Activated CD4-positive, alpha-beta T cell treated with anti-CD3 and anti-CD28 coated beads, Interleukin-2, Interleukin-6, amounts not matched to agents 100 ng/mL and 50 ng/mL, durations not matched to agents 16 hours and 8 hours (primary cell): ENCODE measurements at places on chromosomes 7 and 10.
A peak's percentile ranks its signal among the peaks of the same experiment; 100 is the strongest.

GRCh38 chr7:93226310-93226709 is at the start of gene HEPACAM2:
Gene HEPACAM2, minus strand, starts transcription at chr7:93226469.
- no peak for DNase-seq

- DNase-seq: no peak
These were observed 68.0 kb downstream of the CXCL12 start for GRCh38 chr10:44316922-44317215.

GRCh38 chr10:124508907-124509454 is 47.4 kb downstream of the LHPP start:
- DNase-seq: no peak

GRCh38 chr10:117217196-117217761 is 20.0 kb downstream of the KCNK18 start:
- DNase-seq: peak; percentile 19

GRCh38 chr10:13754277-13754676 is 167.5 kb downstream of the PRPF18 start:
- DNase-seq: no peak

DNA sequence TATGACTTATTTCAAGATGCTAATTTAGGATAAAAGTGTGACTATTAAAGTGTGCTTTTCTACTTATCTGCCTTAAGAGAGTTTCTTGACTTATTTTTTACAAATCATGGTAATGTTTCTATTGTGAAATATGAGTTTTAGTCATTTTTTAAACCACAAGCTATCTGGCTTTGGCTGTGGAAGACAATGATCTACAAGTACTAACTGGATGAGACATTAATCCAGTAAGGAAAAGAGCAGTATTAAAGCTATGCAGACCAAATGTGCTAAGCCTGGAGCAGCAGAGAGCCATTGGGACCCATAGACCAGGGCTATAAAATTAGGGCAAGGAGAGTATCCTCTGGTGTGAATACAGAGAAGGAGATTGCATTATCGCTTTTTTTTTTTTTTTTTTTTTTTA is 92.4 kb downstream of the SEMA3A start:
- DNase-seq: no peak

DNA sequence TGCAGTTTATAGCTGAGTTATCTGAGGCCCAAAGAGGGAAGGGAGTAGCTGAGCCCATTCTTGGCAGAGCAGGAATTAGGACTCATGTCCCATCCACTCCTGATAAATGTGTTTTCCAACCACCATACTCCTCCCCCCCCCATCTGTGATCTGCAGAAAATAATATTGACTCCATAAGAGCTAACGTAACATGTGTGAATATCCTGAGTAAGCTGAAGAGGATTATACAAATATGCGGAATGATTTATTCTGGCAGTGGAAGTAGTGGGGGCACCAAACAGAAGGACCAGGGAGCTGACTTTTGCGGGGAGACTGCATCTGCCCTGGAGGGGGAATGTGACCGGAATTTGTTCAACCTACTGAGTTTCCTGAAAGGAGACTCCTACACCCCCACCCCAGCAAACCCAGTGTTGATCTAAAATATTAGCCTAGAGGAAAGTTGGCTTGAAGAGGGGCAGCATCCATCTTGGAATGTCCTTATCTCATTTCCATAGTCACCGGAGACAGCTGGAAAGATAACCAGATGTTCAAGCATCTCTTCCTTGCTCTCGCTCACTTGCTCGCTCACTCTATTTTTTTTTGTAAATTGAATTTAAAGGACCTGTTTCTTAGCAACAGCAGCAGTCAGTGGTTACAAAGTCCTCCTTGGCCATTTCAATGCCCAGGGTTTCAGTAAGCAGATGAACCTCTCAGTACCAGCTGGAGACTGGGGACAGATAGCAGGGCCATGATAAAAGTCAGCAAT is 114.7 kb downstream of the RPS24 start:
- no peak for DNase-seq

GRCh38 chr10:15227611-15228372 is 59.3 kb upstream of the NMT2 start:
- DNase-seq: no peak

- no peak for DNase-seq
These were observed 43.7 kb downstream of the PRKAG2 start for GRCh38 chr7:151833213-151833651.

DNA sequence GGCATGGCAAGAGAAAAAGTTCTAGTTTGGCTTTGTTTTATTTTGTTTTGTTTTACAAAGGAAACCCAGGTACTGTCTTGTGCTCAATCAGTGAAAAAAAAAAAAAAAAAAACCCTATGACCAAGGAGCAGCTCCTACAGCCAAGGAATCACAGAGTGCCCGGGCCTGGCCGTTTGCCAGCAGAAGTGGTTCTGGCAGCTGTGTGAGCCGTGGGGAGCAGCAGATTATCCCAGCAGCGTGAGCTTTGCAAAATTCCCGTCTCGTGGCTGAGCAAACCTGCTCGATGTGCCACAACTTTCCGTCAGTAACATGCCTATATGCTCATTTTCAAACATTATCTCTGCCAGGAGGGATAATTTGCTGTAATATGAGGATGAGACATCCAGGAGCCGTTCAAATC is 293.7 kb downstream of the POU6F2 start:
- no peak for DNase-seq

- no peak for DNase-seq
These were observed 22.4 kb upstream of the CUL1 start for GRCh38 chr7:148676291-148676690.

DNA sequence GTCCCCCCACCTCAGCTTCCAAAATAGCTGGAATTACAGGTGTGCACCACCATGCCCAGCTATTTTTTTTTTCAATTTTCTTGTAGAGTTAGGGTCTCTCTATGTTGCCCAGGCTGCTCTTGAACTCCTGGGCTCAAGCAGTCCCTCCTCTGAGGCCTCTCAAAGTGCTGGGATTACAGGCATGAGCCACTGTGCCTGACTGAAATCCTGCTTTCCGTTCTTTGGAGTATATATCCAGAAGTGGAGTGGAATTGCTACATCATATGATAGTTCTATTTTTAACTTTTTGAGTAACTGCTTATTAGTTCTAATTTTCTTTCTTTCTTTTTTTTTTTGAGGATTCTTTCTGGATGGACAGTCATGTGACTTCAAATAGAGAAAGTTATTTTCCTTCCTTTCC is 62.9 kb upstream of the ZMIZ2 start:
- no peak for DNase-seq

GRCh38 chr7:13174991-13175390 is 487.6 kb downstream of the ARL4A start:
- no peak for DNase-seq

DNA sequence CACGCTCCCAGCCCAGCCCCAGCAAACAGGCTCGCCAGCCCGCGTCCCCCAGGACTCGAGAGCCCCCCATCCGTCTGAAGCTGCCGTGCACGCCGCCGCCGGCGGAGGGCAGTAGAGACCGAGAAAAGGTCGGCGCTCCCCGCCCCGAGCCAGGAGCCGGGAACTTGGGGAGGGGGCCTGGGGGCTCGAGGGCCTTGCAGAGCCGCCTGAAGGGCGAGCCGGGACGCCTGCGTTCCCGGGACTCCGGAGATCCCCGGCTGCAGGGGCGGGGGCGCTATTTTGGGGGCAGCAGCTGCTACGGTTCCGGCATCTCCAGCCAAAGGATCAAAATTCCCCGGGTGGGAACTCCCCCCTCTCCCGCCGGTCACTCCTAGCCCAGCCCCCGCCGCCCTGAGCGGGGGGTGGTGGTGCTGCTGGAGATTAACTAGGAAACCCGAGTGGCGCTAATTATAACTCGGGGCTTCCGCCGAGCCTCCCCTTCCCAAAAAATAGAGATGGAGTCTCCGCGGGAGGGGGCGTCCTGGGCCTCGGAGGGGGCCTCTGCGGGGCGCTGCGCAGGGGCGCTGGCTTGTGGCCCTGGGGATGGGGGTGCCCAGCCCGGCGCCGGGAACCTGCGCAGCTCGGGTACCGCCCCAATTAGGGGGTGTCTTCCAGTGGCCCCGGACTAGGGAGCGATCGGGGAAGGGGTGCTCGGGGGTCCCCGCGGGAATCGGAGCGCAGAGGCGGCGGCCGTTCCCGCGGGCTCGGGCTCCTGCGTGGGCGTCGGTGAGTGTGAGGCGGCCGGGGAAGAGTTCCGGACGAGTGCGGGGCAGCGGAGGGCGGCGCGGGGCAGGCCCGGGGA is 608 bp downstream of the ACHE start:
- DNase-seq: peak; percentile 59

DNA sequence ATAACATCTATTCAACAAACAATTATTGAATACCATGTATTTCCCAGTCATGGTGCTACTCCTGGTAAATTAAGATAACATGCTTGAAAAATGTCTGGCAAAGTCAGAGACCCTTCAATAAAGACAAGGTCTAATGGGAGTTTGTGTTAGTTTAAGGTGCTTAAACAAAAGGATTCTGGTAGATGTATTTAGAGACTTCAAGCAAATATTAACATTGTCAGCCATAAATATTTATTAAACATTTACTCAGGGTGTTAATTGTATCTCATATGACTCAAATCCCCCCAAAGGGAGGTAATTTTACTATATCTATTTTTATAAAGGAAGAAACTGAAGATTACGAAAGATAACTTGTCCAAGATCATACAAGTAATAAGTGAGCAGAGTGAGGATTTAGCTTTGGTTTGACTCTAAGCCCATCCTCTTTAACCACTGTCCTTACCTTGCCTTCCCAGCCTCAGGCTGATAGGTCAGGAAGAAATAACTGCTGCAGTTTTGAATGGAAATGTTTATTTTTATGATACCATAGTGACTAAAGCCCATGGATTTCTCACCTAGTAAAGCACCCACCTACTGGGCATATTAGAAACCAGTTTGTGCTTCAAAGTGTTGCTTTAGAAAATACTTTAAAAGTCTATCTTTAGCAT is 215.4 kb downstream of the COBL start:
- no peak for DNase-seq

GRCh38 chr7:87473986-87474385 is 1.5 kb downstream of the ABCB4 start:
- DNase-seq: no peak

- DNase-seq: no peak
These were observed 51.3 kb upstream of the STEAP4 start for GRCh38 chr7:88357781-88358525.

DNA sequence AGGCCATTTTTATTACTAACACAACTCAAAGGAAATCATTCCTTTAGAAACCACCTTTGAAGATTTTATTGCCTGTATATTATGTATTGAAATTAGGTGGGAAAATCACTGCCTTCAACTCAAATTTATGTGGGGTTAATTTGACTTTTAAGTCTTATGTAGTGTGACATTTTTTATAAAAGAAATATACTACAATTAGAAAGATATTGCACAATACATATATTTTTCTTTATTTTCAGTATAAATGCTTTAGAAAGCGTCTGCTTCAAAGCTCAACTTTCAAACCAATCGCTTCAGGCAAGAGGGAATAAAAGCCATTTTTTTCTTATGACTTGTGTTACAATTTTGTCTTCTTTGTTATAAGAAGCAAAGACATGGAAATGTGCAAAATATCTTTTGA is 337.4 kb upstream of the ZWINT start:
- DNase-seq: no peak

GRCh38 chr7:21939136-21939857 is 6.4 kb downstream of the CDCA7L start:
- DNase-seq: peak; percentile 87

DNA sequence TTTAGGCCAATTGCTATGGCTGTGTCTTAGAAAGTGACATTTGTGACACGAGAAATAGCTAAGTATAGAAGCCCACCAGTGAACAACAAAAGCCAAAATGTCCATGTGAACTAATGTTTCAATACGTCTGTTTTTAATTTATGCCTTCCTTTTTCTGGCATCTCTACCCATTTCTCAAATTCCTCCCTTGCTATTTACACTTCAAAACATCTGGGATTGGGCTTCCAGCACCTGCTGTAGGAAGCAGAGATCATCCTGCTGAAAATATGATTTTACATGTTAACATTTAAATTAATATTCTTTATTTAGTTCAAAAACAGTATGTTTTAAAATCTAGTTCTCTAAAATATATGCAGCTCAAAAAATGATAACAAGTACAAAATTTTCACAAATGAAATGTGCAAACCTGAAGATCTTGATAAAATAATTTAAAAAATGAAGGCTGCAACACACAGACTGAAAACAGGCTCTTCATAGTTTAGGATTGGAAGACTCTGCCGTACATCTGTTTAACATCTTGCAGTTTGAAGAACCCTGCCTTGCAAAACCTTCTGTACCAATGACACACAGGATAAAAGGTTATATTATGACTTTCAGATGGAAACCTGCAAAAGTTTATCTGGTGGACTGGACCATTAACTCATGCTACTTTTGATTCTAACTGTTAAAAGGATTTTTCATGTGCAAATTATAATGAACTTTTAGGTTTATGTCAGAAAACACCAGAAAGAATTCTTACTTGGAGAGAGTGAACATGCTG is 408.4 kb downstream of the SUGCT start:
- DNase-seq: no peak

DNA sequence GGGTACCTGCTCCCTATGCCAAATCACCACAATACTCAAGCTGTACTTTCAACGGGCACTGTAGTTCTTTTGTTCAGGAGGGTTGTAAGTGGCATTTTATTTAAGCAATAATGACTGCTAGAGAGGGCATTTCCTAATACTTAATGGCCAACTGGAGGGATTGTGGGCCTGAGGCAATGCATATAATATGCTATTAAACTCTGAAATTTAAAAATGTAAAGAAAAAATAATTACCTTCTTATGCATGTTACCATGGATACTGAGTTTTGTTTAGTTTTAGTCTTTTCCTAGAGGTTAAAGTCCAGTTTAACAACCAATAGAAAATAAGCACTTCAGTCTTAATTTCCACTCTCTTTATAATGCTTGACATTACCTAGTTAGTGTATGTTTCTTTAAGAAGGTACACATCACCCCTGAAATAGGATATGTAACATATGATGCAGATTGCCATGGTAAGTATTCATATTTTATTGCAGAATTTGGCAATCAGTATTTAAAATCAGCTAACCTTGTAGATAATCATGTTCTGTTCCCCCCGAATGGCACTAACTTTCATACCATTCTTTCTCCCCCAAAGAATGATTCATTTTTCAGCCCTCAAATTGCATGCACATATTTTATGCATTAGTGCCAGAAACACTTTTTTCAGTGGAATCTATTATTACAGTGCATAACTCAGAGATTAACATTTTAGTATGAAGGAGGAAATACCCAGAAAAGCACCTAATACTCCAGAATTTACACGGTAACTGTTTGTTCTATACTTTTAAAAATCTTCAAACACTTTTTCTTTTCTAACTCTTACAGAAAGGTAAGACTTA is 90.3 kb upstream of the ZNF438 start:
- no peak for DNase-seq

DNA sequence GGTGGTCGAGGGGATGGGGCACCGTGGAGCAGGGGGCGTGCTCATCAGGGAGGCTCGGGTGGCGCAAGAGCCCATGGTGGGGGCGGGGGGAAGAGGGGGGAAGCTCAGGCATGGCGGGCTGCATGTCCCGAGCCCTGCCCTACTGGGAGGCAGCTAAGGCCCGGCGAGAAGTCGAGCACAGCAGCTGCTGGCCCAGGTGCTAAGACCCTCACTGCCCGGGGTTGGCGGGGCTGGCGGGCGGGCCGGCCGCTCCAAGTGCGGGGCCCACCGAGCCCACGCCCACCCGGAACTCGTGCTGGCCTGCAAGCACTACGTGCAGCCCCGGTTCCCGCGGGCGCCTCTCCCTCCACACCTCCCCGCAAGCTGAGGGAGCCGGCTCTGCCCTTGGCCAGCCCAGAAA is 55.0 kb upstream of the FAM171A1 start:
- no peak for DNase-seq

- DNase-seq: no peak
These were observed 24.7 kb upstream of the PDLIM1 start for GRCh38 chr10:95315509-95315908.
